Stimulated activated CD8-positive, alpha-beta memory T cell treated with anti-CD3 and anti-CD28 coated beads, Interleukin-7, amount 100 ng/mL, for 48 hours (primary cell): ENCODE measurements at places on chromosomes 2 and 18.
A peak's percentile ranks its signal among the peaks of the same experiment; 100 is the strongest.

GRCh38 chr2:105747991-105748390, 3.3 kb downstream of the NCK2 start:
- no peak for DNase-seq

GRCh38 chr2:85717308-85718008, 23.3 kb downstream of the GNLY start:
- DNase-seq: no peak

GRCh38 chr2:26504002-26504401, 26.1 kb upstream of the OTOF start:
- no peak for DNase-seq

GRCh38 chr18:21735452-21736015, 5.1 kb upstream of the MIB1 start:
- DNase-seq: no peak

- DNase-seq: no peak
Observed at GRCh38 chr2:66962716-66963115, 434.4 kb upstream of the ETAA1 start.

DNA sequence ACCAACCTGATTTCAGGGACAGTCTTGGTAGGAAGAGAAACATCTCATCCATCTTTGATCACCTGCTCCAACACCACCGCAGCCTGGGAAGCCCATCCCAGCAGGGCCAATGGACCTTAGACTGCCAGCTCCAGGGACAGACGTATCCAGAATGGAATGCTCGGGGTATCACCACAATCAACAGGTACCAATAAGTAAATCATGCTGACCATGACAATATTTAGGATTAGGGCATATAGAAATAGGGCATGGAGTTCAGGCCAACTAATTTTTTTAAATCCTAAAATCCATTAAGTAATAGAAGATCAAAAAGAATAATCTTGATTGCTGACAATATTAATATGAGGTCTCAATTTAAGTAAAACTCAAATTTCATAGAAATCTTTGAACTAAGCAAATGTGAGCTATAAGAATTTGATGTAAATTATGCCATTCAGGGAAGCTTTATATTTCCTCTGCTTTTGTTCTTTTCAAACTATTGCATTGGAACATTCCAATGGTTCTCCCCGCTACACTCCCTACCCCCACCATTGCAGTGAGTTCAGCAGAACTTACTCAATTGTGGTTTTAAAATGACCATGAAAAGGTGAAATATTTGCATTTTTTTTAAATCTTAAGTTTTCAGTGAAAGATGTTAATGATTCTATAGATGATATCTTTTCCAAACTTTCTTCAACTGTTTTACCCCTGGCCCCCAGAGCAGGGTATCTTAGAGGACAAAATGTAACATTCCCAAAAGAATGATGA, 138.6 kb downstream of the DNER start:
- DNase-seq: no peak

GRCh38 chr2:50611351-50611871, 420.5 kb downstream of the NRXN1 start:
- no peak for DNase-seq

DNA sequence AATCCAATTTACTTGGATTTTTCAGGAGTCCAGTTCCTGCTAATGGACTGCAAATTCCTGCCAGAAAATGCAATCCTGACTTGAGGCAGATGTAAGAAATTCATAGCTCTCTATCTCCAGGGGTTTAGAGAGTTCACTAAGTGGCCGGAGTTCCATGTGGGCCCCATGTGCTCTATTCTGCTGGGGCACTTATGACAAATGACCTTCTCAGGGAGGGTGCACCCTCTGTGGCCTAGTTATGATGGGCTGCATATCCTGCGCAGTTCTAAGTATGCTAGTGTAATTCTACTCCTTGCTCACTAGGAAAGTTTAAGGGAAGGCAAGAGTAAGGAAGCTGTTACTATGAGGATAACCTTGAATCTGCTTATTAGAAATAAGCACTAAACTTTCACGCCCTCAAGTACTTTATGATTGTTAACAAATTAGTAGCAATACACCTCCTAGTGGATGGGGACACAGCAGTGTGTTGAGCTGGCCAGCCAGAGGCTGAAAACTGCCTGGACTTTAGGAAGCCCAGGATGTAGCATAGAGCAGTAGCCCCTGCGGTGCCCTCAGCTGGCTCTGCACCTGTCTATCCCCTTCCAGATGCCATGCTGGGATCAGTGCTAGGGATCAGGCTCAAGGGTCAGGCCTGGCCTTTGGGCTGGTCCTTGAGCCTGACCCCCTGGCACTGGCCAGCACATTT, 14.4 kb downstream of the SMYD1 start:
- DNase-seq: no peak

- DNase-seq: peak; percentile 61
Observed at GRCh38 chr2:25294573-25295462, 46.9 kb downstream of the DNMT3A start.

DNA sequence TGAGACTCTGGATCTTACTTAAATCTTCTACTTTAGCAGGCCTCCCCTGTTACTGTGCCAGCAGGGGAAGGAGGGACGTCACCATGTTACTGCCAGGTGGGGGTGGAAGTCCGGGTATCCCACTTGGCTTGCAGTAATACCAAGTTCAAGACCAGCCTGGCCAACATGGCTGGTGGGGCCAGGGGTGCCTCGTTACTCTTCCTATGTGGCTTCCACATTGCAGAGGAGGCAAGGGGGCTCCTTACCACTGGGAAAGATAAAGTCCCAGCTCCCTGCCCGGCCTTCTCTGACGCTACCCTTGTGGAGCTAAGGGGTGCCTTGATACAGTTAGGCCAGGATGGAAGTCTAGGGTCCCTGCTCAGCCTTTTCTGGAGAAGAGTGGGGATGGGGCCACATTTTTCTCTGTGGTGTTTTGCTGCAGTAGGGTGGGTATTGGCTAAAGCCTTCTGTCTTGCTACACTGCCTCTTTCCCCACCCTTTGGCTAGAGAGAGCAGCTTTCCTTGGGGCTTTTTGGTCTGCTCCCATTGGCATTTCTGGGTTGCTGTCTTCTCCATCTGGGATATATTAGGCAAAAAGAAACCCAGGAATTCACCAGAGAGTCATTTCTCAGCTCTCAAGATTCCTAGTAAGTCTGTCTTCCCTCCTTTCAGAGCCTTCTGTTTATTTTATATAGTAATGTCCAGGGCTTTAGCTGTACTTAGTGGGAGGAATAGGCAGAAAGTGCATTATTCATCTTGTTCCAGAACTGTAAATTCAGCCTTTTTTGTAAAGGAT, 21.9 kb downstream of the ELMOD3 start:
- no peak for DNase-seq

GRCh38 chr2:8298783-8299182, 383.1 kb upstream of the ID2 start:
- DNase-seq: no peak

- DNase-seq: no peak
Observed at GRCh38 chr2:55045780-55046179, 4.5 kb downstream of the RTN4 start.

DNA sequence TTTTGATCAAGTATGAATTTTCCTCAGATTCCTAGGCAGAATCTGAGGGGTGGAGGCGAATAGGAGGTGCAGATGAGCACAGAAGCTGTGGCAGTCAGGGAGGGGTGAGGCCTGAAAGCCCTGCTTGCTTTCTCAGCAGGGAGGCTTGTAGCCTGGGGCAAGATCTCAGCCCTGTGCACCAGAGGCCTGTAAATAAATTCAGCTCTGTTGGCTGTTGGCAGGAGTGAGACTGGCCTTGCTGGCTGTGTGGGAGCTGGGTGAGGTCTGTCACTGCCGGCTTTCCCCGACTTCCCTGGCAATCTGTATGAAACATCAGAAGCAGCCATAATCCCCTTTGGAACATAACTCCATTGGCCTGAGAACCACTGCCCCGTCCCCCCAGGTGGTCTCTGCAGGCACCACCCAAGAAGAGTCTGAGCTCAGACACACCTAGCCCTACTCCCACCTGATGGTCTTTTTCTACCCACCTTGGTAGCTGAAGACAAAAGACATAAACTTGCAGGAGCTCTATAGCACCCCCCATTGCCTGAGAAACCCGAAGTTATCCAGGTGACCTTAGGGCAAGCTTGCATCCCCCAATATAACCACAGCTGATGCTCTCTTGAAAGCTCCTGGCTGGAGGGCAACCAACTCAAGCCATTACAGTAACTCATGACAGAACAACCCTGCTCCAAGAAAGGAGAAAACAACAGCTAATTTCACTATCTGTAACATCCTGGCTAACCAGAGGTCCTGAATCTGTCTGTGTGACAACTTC, 32.3 kb downstream of the EVA1A start:
- no peak for DNase-seq

GRCh38 chr2:70565039-70565731, 11.6 kb upstream of the TGFA start:
- no peak for DNase-seq

- no peak for DNase-seq
Observed at GRCh38 chr2:100482741-100483140, 12.5 kb downstream of the NMS start.

- no peak for DNase-seq
Observed at GRCh38 chr2:81436256-81436655, 1131.7 kb upstream of the LRRTM1 start.

GRCh38 chr2:124025891-124026434, 876 bp downstream of the CNTNAP5 start:
- no peak for DNase-seq

DNA sequence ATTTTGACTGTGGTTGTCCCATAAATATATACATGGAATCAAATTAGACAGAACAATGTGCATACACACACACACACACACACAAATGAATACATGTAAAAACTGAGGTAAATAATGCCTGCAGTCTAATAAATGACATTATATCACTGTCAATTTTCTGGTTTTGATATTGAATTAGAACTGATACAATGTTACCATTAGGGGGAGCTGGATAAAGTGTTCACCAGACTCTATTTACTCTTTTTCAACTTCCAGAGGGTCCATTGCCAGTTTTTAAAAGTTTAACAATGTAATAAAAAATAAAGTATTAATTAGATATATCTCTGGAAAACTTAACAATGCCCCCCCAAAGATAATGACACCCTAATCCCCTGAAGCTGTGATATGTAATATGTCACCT, 1666.8 kb upstream of the TMEFF2 start:
- DNase-seq: no peak

GRCh38 chr2:25981596-25982272, 563 bp downstream of the KIF3C start:
- DNase-seq: no peak

GRCh38 chr18:74281980-74282754, 9.6 kb downstream of the CYB5A start:
- no peak for DNase-seq

DNA sequence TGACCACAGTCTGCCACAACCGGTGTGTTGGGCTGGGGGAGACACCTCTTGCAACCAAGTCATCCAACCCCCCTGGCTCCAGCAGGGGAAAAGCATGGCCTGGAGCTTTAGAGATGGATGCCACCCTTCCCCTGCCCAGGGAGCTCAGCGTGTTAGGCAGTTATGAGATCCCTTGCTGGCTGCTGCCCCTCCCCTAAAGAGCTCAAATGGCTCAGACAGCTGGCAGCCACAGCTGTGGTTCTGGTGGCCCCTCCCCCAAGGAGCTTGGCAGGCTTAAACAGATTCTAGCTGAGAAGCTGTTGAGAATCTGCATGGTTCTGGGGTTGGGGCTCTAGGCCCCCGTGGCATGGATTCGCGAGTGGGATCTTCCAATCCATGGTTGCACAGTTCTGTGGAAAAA, 64.7 kb downstream of the TEX51 start:
- no peak for DNase-seq

DNA sequence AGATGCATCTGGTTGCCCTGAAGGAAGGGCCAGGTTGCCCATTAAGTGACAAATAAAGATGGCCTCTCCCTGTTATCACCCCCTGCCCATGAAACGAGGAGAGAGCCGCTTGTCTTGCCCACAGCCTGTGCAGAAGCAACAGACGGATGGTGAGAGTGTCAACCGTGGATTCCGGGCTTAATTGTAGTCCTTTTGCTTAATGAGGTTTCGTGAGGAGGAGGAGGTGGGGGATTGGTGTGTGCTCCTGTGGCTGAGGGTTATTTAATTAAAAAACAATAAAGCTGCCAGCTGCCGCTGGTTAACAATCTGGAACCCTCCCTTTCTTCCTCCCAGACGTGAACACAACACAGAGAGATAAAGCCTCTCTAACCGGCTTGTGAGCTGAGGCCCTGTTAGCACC, 188.0 kb upstream of the PARD3B start:
- no peak for DNase-seq

- DNase-seq: no peak
Observed at GRCh38 chr2:113167962-113168340, 5.8 kb upstream of the PSD4 start.

DNA sequence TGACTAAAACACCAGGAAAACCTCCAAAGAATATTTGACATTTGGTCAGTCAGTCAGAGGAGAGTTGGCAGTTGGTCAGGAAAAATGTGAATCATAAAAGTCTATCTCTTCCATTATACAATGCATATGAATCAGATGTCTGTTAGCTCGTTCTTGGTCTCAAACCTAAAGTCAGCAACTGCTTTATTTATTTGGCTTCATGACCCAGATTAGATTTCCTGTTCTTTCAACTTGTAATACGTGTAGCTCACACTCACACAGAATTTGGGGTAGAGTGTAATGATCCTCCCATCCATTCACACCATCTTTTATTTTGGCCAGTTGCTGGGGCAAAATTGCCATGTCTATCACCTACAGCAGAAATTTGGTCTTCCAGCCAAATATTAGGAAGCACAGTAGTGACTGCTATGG, 81.9 kb upstream of the COL5A2 start:
- no peak for DNase-seq

GRCh38 chr2:174969091-174969734, 36.0 kb downstream of the CHN1 start:
- no peak for DNase-seq

DNA sequence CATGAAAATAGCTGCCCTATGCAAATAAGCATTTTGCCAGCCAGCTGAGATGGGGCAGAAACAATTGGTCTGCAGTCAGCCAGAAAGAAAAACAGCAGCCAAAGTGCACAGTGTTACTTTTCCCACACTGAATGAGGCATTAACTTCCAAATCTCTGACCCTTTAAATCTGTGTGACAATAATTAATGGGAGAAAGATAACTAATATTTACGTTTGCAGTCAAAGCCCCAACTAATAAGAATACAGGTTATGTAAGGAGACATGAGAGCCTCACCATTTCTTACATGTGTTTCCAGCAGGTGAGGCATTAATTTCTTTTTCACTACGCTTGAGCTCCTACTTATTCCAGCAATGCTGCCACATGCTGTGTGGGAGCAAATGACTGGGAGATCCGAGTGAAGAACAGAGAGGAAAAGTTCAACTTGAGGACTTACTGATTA, 339.0 kb downstream of the SATB2 start:
- DNase-seq: no peak
